NCI-H1694 treated with DMSO at 0.1 percent for 48 hours (cell line): ENCODE measurements at places on chromosomes 2 and 18.

- no peak for DNase-seq
Measured at GRCh38 chr18:55433648-55434047, 154.3 kb downstream of the TCF4 start.

- DNase-seq = no peak
Measured at GRCh38 chr2:188050726-188051125, 240.9 kb upstream of the GULP1 start.

DNA sequence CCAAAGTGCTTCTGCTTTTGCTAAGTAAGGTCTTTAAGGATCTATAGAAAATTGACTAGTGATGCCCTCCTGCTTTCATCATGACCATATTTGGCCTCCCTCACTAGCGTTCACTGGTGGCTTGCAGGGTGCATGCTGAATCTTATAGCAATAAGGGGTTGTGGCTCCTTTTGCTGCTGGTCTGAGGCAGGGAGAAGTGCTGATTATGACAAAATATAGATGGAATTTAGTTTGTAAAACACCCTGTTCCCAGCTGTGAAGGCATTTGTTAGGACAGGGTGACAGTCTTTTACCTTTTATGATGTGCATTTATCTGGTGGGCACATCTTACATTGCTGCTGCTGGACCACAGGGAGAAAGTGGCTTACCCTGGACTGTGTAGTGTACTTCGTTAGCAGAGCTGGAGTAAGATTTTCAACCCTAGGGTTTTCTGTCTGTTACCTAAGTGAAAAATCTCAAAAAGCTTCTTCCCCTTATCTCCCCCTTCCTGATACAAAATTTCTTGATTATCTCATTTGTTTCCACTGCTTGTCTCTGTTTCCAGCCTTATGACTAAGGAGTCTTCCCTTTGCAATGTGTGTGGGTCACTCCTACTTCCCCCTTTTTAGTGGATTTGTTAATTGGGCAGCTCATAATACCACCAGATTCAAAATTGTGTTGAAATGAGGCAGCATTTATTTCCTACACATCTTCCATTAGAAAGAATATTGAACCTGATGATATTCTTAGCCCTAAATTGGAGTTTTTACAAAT lies 21.2 kb upstream of the RPL37A start:
- no peak for DNase-seq

GRCh38 chr2:151049746-151050145 lies 211.9 kb downstream of the RBM43 start:
- DNase-seq = no peak

DNA sequence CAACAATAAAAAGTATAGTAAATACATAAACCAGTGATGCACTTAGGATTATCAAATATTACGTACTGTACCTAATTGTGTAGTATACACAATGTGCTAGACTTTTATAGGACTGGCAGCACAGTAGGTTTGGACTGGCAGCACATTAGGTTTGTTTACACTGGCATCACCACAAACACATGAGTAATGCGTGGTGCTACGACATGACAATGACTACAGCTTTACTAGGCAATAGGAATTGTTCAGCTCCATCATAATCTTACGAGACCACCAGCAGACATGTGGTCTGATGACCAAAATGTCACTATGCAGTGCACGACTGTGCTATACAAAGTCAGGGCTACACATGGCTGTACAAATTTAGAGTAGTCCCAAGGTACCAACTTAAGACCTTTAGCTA lies 2.3 kb downstream of the MBOAT2 start:
- DNase-seq = peak; percentile 19

DNA sequence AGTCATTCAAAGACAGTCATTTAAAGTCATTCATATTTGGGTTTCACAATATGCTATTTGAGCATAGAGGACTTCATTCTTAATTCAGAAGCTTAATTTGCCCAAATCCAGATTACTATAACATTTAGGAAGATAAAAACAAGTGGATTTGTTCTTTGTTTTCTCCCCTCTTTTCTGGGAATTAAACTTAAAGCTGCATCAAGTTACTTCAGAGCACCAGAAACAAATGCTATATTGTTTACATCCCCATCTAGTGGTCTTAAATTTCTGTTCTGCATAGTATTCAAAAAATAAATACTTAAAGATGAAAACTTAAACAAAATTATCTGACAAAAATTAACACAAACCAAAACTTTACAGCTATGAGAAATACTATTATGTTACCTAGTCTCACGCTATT lies 34.7 kb upstream of the MARCHF7 start:
- DNase-seq = peak; percentile 12

GRCh38 chr2:1937066-1937465 lies 192.8 kb upstream of the PXDN start:
- no peak for DNase-seq

DNA sequence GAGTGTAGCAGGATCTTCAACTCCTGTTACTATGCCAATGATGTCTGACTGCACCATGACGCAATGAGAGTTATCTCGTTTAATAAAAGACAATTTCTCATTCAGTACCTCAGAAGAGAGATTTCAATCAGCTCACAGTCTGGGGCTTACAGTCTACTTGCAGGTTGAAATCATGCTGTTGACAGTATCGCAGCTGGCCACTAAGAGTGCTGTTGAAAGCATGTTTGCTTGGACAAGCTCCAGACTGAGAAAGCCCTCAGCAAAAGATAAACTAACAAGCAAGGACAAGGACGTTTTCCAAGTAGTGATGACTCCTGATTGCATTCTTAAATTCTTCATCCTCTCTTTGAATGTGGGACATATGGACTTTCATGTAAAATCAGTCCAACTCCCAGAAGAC lies 145.2 kb upstream of the SYT4 start:
- DNase-seq = peak; percentile 51

DNA sequence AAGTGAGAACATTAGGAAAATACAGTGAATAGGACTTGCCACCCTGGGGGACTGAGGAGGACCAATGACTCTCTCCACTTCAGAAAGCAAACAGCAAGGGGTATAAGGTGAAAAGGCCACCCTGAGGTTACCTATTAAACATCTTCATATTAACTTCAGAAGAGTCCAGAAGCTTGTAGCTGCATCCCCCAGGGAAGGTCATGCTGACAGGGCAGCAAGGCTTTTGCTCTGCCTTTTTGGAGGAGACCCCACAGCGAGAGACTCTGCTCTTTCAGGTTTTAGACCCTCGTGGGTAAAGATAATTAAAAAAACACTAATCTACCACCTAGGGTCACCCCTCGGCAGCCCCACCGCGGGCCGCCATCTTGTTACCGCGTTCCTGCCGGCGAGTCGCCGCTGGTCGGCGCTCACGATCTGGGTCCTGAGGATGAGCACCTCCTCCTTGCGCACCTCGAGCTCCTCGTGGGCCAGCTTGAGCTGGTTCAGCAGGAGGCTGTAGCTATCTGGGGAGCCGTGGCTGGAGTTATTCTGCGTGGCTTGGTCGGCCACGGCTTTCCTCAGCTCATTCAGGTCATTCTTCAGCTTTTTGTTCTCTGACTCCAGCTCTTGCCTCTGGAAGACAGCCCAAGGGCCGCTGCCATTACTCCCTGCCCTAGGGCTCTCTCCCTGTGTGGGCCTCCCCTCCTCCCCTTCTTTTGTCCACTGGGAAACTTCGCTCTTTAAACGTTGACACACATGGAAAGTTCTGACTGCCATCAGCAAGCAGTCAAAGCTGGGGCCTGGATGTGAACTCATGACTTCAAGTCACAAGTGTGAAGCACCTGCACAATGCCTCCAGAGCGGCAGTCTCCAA lies 50.7 kb upstream of the ACAA2 start:
- no peak for DNase-seq

DNA sequence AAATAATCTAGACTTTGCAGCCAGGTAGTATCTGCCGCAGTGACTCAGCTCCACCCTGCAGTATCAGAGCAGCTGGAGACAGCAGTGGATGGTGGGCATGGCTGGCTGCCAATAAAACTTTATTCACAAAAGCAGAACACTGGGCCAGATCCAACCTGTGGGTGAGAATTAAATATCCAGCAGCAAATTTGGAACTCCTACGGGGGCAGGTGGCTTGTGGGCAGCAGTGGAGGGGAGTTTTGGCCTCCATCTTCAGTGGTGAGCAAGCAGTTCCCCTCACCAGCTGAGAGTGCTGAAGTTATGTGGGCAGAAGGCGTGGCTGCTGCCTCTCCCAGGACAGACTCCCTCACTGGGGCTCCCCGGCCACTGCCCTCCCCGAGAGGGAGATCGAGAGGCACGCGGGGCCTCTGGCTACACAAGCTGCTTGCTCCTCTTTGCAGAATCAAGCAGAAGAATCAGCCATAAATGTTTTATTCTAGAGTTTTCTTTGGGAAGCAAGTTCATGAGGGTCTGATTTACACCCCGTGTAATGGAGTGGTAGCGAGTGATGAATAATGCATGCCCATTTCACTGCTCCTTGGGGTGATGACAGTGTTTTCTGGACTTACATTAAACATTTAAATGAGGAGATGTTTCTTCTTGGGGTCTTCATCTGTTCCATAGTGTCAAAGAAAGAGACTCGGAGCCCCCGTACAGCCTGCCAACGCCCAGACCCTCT lies 204.3 kb downstream of the SEPTIN10 start:
- no peak for DNase-seq

- no peak for DNase-seq
Measured at GRCh38 chr2:46325182-46325928, 28.1 kb downstream of the EPAS1 start.

- no peak for DNase-seq
Measured at GRCh38 chr2:14123436-14124103, 508.9 kb upstream of the LRATD1 start.

DNA sequence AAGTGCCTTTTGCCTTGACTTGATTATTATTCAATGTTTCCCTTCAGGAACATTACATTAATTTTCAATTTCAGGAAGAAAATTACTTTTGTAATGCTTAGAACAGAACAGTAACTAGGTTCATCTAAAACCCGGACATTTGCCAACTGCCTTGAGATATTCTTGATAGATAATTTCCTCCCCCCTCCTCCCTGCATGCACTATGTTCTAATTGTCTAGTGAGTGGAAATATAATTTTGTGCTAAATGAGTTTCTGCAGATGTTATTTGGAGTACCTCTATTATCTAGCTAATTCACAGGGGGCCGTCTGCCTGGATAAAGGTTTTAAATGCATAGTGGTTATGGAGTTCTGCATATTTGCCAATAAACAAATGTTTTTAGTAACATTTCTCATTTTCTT lies 200.3 kb upstream of the SLC39A10 start:
- DNase-seq = no peak

DNA sequence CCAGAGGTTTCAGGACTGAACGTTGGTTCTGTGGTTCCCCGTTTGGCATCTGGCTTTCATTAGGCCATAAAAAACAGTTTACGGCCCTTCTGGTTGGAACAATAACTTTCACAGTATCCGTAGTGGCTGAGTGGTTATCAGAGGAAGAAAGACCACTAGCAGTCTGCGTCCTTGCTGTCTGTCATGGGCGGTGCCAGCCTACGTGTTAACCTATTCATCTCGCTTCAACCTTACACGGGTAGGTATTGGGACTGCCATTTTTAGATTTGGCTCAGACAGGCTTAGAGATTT lies 42.6 kb upstream of the ROCK2 start:
- no peak for DNase-seq

DNA sequence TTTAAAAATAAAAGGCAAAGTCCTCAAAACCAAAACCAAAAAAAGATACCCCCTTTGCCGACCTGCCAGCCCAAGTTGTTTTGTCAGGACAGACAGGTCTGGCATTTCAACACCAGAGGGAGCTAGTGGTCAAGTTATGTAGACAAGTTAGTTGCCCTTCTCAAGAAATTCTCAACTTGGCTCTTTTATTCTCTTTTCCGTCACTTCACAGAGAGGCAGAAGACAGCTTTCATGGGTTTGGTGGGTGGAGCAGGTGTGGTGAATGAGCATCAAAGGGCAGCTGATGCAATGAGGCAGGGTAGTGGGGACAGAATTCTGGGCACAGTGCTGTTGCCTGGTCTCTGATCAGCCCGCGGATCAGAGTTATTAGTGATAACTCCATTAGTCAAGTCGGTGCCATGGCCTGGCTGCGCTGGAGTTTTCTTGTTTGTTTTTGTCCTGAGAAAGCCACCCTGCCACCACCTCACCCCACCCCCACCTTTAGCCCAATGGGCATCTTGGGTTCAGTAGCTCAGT lies 303.7 kb upstream of the EPAS1 start:
- peak; percentile 36 for DNase-seq

GRCh38 chr2:42573256-42573655 lies 4.8 kb downstream of the MTA3 start:
- DNase-seq = no peak

- DNase-seq = no peak
Measured at GRCh38 chr2:173612354-173612753, 257.7 kb downstream of the CDCA7 start.

GRCh38 chr18:35076135-35076924 lies 35.1 kb downstream of the MAPRE2 start:
- DNase-seq = no peak

DNA sequence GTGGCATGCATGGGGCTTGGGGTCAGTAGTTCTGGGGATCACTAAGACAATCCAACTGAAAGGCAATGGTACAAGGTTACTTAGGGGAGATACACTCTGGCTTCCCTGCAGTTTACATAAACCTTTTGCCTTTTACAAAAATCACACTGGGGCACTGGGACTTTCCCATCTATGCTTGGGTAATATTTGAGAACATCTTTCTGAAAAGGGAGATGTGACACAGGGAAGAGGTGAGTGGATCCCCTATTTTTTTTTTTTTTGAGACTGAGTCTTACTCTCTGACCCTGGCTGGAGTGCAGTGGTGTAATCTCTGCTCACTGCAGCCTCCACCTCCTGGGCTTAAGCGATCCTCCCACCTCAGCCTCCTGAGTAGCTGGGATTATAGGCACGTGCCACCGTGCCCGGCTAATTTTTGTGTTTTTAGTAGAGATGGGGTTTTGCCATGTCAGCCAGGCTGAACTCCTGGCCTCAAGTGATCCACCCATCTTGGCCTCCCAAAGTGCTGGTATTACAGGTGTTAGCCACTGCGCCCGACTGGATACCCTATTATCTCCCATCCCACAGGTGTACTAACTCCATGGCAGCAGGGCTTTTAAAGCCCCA lies 82.8 kb upstream of the DNMT3A start:
- no peak for DNase-seq

- DNase-seq = no peak
Measured at GRCh38 chr2:78293768-78294167, 731.7 kb upstream of the REG3G start.

GRCh38 chr2:240326246-240326645 lies 109.2 kb upstream of the GPC1 start:
- peak; percentile 14 for DNase-seq

GRCh38 chr18:5198311-5198710 lies 1.3 kb upstream of the AKAIN1 start:
- DNase-seq = peak; percentile 12

GRCh38 chr2:54457323-54458023 lies 1.3 kb downstream of the SPTBN1 start:
- DNase-seq = peak; percentile 27
